ENCODE measurements at places on chromosomes 4 and X.

- no peak for DNase-seq
Measured at GRCh38 chr4:17781300-17782287, at the start of gene FAM184B. FAM184B (minus strand) TSS chr4:17781621; CDS start chr4:17781299, 322 bp downstream.

DNA sequence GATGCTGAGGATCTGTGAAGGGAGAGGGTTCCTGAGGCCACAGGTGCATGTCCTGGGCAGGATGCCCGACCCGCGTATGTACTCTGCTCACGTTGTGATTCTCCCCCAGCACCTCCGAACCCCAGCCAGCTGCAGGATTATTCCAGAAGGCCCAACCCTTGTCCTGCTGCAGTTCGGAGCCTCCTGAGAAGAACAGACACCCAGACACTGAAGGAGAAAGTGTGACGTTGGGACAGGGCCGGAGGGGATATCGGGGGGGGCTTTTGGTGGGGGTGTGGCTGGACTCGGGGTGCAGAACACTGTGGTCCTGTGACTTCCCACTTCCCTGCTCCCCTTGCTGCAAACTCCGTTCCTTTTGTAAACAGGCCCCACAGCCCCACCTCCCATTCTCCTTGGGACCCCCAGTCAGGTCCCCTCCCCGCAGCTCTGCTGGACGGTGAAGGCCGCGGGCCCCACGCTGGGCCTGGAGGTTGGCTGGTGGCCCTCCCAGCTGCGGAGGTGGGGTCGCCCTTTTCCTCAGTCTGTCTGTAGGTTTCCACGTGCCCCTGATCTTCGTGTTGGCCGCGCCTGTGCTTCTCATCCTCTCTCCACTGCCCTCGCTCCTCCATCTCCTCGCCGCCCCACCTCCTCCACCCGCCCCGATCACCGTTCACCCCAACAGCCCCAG lies 83.0 kb upstream of the ADRA2C start:
- no peak for DNase-seq

DNA sequence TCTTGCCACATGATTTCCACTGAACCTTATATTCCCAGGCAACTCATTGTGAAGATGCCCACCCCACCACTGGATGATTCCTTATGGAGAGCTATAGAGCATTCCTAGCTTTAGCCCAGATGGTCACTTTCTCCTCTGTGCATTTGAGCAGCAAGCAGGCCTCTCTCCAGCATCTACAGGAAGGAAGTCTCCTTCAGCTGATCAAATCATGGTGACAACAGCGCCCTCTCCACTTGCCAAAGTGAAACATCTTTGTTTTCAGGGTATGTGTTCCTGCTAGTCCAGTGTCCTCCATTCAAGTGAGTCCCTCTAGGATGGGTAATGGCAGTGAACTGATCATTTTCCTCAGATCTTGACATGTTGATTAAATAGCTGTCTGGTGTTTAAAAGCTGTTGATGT lies 10.9 kb upstream of the SYTL5 start:
- DNase-seq: no peak

GRCh38 chr4:159101988-159102621 lies 774 bp upstream of the RAPGEF2 start:
- DNase-seq: no peak

GRCh38 chrX:57406149-57406548 lies 119.6 kb downstream of the FAAH2 start:
- DNase-seq: no peak
